ENCODE measurements at places on chromosomes 5 and 9.

GRCh38 chr9:133201424-133202144 is 7.5 kb downstream of the OBP2B start:
- no peak for DNase-seq

- DNase-seq, result no peak
These were observed 33.9 kb upstream of the FOXB2 start for GRCh38 chr9:76985581-76985980.

GRCh38 chr5:16095612-16096011 is 84.0 kb downstream of the MARCHF11 start:
- no peak for DNase-seq

DNA sequence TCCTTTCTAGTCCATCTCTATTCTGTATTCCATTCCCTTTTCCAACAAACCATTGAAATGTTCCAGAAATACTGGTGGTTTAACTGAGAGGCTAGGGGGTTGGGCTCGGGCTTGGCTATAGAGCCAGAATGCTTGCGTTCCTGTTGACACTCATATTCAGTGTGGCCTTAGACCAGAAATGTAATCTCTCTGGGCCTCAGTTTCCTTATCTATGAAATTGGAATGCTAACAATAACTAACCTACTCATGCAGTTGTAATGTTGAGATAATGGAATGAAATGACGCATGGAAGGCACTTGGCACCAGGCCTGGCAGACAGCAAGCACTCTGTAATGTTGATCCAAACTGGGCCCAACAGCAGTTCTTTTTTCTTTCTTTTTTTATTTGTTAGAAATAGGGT is 26.8 kb downstream of the JADE2 start:
- DNase-seq, result no peak

DNA sequence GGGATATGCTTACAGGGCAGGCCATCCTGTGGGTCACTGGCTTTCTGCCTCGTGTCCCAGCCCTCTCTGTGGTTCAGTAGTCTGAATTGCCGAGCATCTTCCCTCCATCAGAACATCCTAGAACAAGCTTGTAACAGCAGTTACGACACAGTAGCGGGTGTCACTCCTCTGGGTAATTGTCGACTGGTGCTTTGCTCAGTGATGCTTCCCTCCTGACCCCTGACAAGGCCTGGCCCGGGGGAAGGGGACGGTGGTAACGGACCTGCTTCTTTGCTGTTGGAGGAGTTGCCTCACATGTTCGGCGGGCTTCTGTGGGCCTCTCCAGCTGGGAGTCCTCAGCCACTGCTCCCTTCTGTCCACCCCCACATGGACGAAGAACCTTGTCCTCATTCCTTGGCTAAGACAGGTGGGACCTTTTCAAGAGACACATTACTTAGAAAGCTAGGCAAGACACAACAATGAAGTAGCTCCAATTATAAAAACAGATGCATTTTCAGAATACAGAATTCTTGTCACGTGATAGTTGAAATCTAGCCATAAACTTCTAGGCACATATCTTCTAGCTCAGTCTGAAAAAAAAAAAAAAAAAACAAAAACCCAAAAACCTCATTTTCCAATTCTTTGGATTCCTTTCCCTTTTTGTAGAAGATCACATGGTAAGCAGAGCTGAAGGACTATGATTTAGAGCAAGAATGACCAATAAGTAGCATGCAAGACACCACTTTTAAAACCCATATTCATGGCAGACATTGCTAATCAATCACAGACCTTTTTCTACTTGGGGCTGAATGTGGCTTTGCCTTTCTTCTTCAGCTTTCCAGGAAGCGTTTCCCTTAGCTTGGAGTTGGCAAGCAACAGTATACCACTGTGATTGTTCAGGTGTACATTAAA is 25.0 kb downstream of the HMCN2 start:
- DNase-seq, result peak; percentile 31

All from transverse colon (tissue), 4 donors.